ENCODE measurements at places on chromosomes 6 and 20. TPM values are rescaled to one million over a fixed set of nuclear protein-coding genes. Genes with fewer than 3 reads are reported as not detected.

The ASIP gene
- polyA plus RNA-seq = 0.39 TPM

The WFDC12 gene
- not detected for polyA plus RNA-seq

The DOP1A gene
- polyA plus RNA-seq = 4.3 TPM

The TMEM74B gene
- polyA plus RNA-seq = 5.1 TPM

The MLIP gene
- polyA plus RNA-seq = 0.98 TPM

The MBOAT1 gene
- polyA plus RNA-seq = 3.2 TPM

The CST3 gene
- polyA plus RNA-seq = 1,352 TPM

The NMBR gene
- not detected for polyA plus RNA-seq

The C6orf52 gene
- polyA plus RNA-seq = 0.65 TPM

The CENPQ gene
- 2.6 TPM for polyA plus RNA-seq

The NRM gene
- 6.7 TPM for polyA plus RNA-seq

The SEC23B gene
- polyA plus RNA-seq = 15.3 TPM

The ZNF165 gene
- 2.3 TPM for polyA plus RNA-seq

The FOXA2 gene
- polyA plus RNA-seq = not detected

The DLK2 gene
- 0.45 TPM for polyA plus RNA-seq

The HLA-DQA2 gene
- polyA plus RNA-seq = not detected

The CCDC170 gene
- polyA plus RNA-seq = 0.05 TPM

The LRRC73 gene
- polyA plus RNA-seq = 1.0 TPM

The SLC22A1 gene
- polyA plus RNA-seq = 0.56 TPM

The MACROD2 gene
- polyA plus RNA-seq = 0.11 TPM

The BCL2L1 gene
- polyA plus RNA-seq = 63.7 TPM

The RPS6KA2 gene
- polyA plus RNA-seq = 23.5 TPM

The CD93 gene
- polyA plus RNA-seq = 76.0 TPM

The PXDC1 gene
- polyA plus RNA-seq = 75.2 TPM

The HEY2 gene
- 1.6 TPM for polyA plus RNA-seq

The OPRM1 gene
- polyA plus RNA-seq = not detected

The SGK2 gene
- 13.2 TPM for polyA plus RNA-seq

The BMP6 gene
- polyA plus RNA-seq = 0.83 TPM

The C4B gene
- polyA plus RNA-seq = 93.8 TPM

The NKX2-2 gene
- polyA plus RNA-seq = not detected

The CLDN20 gene
- not detected for polyA plus RNA-seq

The LPA gene
- polyA plus RNA-seq = not detected

The PET117 gene
- polyA plus RNA-seq = 12.5 TPM

The ADGRF1 gene
- 0.16 TPM for polyA plus RNA-seq

The RAB22A gene
- 5.4 TPM for polyA plus RNA-seq

The SUMO4 gene
- polyA plus RNA-seq = not detected

The CAGE1 gene
- not detected for polyA plus RNA-seq

The SPEF1 gene
- polyA plus RNA-seq = 0.71 TPM

The KCNQ2 gene
- polyA plus RNA-seq = not detected

The DEFB112 gene
- polyA plus RNA-seq = not detected

The PBOV1 gene
- not detected for polyA plus RNA-seq

The ENPP4 gene
- 9.1 TPM for polyA plus RNA-seq

The ID1 gene
- polyA plus RNA-seq = 301 TPM

The XKR7 gene
- polyA plus RNA-seq = not detected

All from adipose tissue (tissue), 3 donors.